ENCODE measurements at places on chromosomes 16 and 17.

- no peak for DNase-seq
These were observed 68.5 kb upstream of the AMZ2 start for GRCh38 chr17:68179236-68179925.

DNA sequence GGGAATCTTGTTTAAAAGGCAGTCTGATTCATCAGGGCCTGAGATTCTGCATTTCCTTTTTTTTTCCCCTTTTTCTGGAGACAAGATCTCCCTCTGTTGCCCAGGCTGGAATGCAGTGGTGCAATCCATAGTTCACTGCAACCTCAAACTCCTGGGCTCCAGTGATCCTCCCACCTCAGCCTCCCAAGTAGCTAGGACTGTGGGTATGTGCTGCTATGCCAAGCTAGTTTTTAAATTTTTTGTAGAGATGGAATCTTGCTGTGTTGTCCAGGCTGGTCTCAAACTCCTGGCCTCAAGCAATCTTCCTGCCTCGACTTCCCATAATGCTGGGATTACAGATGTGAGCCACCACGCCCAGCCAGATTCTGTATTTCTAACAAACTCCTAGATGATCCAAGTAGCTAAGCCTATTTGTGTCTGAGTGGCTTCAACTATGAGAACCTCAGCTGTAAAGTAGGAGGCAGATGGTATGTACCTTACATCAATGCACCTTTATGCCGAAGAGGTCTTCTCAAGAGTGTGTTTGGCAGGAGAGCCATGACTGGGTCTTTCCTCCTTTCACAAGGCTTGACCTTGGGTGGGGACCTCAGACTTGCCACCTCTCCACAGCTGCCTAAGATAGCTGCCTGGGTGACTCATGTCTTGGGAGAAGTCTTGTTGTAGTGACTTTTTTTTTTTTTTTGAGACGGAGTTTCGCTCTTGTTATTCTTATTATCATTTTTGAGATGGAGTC, 10.9 kb downstream of the LDAF1 start:
- no peak for DNase-seq

GRCh38 chr16:50996166-50996829, 154.8 kb downstream of the SALL1 start:
- DNase-seq: no peak

DNA sequence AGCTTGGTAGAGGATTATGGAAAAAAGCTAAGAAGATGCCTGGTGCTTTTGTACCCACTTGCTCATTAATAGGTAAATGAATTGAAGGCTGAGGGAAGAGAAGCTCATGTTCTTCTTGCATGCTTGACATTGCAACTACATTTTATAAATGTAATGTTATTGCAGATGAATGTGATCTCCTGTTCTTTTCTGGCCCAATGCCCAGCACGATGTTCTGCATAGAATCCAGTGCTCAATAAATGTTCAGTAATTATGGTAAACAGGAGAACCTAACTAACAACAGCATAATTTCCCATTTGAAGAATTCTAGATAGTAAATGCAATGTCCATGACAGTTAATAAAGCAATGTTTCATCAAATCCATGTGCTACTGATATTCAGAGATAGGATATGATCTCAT, 638.2 kb upstream of the SOX9 start:
- no peak for DNase-seq

- no peak for DNase-seq
These were observed 550.4 kb downstream of the TOX3 start for GRCh38 chr16:51996516-51996915.

DNA sequence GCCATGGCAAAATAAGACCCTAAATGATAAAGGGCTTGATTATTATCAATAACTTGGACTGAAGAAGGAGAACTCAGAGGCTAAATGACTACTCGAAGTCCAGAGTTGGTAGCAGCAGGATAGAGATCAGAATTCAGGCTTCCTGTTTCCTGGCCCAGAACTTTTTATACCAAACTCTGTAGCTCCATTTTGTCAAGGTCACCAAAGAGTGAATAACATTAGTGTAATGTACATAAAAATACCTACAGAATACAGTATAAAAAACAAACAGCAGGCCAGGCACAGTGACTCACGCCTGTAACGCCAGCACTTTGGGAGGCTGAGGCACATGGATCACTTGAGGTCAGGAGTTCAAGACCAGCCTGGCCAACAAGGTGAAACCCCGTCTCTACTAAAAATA, 79.0 kb downstream of the ARHGAP17 start:
- no peak for DNase-seq

- no peak for DNase-seq
These were observed 26.4 kb downstream of the GOSR1 start for GRCh38 chr17:30503558-30503957.

DNA sequence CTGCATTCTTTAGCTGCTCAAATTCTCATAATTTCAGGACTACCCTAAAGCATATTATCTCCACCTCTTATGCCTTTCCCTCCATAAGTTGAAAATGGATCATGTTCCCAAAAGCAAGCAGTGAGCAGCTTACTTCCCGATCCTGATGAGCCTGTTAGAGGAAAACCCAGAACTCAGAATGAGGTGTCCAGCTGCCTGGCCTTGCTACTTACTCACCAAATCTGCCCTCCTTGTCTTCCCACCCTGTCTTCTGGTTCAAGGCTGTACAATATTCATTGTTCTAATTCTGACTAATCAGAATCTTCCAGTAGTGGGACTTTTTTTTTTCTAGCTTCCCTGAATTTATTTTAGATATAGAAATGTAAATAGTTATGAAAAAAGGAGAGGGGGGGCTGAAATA, 10.8 kb downstream of the LYRM1 start:
- DNase-seq: no peak

DNA sequence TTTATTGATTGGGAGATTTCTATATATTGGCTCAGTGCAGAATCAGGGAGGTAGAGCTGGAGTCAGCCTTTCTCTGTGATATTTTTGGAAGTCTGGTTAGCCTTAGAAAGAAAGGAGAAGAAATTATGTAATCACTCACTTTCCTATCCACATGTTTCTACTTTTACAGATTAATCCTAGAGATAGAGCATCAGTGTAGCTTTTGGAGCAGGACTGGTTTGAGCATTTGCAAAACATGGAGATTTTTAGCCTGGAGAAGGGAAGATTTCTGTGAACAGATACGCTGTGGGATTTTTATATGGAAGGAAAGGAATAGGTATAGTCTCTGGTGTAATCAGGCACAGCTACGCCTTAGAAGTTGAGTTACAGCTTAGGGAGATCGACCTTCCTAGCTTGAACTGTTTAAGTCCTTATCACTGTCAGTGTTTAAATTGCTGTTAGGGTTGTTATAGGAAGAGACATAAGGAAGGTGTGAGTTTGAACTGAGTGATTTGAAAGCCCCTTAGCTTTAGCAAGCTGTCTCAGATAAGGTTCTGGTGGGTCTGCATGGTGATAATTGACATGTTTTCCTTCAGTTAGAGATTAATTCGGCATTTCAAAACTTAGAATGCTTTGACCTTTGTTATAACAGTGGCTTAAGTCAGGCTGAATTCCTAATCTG, 20.5 kb downstream of the METTL9 start:
- DNase-seq: no peak

DNA sequence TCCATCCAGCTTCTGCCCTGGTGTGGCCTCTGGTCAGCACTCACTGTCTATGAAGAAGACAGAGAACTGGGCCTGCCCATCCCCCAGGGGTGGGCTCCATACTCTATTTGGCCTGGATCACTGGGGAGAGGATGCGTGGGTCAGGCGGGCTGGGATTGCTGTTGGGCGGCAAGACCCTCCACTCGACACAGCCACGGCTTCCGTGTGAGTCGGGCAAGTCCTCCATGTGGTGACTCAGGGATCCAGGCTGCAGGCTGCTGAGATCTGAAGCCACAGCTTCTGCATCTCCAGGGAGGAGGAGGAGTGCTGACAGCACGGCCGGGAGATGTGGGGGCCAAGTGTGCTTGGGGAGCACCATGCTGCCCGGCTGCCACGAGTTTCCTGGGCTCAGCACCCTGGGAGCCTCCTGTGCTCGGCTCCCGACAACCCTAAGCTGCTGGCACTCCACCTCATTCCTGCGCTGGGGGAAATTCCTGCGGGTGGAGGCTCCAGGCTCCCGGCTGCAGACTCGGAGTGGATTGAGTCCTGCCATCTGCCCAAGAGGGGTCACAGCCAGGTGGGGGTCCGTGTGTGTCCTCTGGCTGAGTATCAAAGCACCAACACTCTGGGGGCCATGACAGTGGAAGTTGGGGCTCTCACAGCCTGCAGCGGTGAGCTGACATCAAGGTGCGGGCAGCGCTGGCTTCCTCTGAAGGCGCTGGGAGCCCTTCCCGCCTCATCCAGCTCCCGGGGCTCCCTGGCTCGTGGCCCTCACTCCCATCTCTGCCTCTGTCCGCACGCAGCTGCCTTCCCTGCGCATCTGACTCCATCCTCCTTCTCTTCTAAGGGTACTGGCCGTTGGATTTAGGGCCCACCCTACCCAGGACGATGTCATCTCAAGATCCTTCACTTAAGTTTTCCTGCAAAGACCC, 24.4 kb upstream of the CBFA2T3 start:
- no peak for DNase-seq

DNA sequence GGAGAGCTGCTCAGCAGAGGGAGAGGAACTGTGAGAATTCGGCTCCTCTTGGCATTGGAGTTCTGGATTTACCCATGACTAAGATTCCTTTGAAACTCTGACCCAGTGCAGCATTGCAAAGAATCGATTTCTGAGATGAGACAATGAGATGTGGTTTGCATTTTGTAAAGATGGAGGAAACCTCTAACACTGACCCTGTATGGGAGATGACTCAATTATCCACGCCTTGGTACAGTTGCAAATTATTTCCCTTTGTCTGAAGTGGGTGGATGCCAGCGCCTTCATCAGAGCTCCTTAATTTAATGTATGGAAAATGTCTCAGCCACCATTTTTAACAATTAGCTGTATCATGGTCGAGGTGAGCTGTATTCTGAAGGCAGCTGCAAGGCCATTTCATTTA, 53.4 kb downstream of the NUP93 start:
- no peak for DNase-seq

DNA sequence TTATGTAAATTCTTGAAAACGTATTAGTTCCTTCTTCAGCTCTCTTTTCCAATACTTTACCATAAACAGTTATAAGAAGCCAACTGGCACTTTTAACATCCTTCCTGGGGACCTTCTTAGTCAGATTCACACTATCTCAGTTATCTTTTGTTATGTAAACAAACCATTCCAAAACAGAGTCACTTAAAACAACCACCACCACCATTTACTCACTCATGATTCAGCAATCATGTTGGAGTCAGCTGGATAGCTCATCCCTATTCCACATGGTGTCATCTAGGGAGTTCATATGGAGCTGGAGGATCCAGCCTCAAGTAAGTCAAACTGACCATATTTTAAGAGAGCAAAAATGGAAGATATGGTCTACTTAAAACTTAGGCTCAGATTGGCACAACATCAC, 240.3 kb upstream of the IRX3 start:
- no peak for DNase-seq

All from right atrium auricular region (tissue), 2 donors.